K562 (cell line): ENCODE measurements at places on chromosomes 16 and 17. TPM values are rescaled to one million over a fixed set of nuclear protein-coding genes. Genes with fewer than 3 reads are reported as not detected.

Gene ZP2
- not detected in 2 replicates for polyA plus RNA-seq

Gene CPSF4L
- polyA plus RNA-seq = not detected in 2 replicates

Gene ACTG1
- polyA plus RNA-seq = 831 and 1,109 TPM in 2 replicates

Gene AXIN2
- polyA plus RNA-seq = 1.2 and 1.6 TPM in 2 replicates

Gene TP53
- 12.5 and 17.7 TPM in 2 replicates for polyA plus RNA-seq

Gene RNF112
- polyA plus RNA-seq = not detected in 2 replicates

Gene KRT27
- not detected in 2 replicates for polyA plus RNA-seq

Gene KRTAP3-1
- polyA plus RNA-seq = not detected in 2 replicates

Gene FSCN2
- 0.08 TPM in 1 of 2 replicates, not detected in the other for polyA plus RNA-seq

Gene PIK3R5
- polyA plus RNA-seq = 0.01 TPM in 1 of 2 replicates, not detected in the other

Gene FBXO39
- polyA plus RNA-seq = not detected in 2 replicates
